CD4-positive, alpha-beta T cell (primary cell): ENCODE measurements at places on chromosomes 2 and 18. TPM values are rescaled to one million over a fixed set of nuclear protein-coding genes. Genes with fewer than 3 reads are reported as not detected.

Gene TANC1
- total RNA-seq = 0.47 TPM

Gene MGAT4A
- total RNA-seq = 204 TPM

Gene TUBA4B
- not detected for total RNA-seq

Gene POTEJ
- total RNA-seq = not detected

Gene OTOS
- total RNA-seq = not detected

Gene SLC14A1
- 5.2 TPM for total RNA-seq

Gene AGXT
- not detected for total RNA-seq

Gene RAX
- not detected for total RNA-seq

Gene GYPC
- 148 TPM for total RNA-seq

Gene IL36B
- total RNA-seq = not detected

Gene RGPD3
- 0.38 TPM for total RNA-seq

Gene MRPL33
- total RNA-seq = 33.1 TPM

Gene YWHAQ
- total RNA-seq = 95.8 TPM

Gene TMEM169
- 0.27 TPM for total RNA-seq

Gene INPP4A
- total RNA-seq = 86.4 TPM

Gene PPP1R1C
- total RNA-seq = not detected

Gene CHRND
- total RNA-seq = not detected

Gene FIGN
- not detected for total RNA-seq

Gene PKDCC
- not detected for total RNA-seq

Gene ACVR1
- total RNA-seq = 14.3 TPM

Gene BMPR2
- 12.8 TPM for total RNA-seq

Gene TBR1
- total RNA-seq = not detected

Gene SP9
- not detected for total RNA-seq
